ENCODE measurements at places on chromosomes 6 and 20.

GRCh38 chr20:7841291-7841970 is 98.8 kb downstream of the HAO1 start:
- no peak for DNase-seq

- DNase-seq: no peak
These were observed 109.9 kb downstream of the MAP3K4 start for GRCh38 chr6:161101517-161101916.

- DNase-seq: no peak
These were observed 66.7 kb downstream of the CD164 start for GRCh38 chr6:109315341-109316110.

DNA sequence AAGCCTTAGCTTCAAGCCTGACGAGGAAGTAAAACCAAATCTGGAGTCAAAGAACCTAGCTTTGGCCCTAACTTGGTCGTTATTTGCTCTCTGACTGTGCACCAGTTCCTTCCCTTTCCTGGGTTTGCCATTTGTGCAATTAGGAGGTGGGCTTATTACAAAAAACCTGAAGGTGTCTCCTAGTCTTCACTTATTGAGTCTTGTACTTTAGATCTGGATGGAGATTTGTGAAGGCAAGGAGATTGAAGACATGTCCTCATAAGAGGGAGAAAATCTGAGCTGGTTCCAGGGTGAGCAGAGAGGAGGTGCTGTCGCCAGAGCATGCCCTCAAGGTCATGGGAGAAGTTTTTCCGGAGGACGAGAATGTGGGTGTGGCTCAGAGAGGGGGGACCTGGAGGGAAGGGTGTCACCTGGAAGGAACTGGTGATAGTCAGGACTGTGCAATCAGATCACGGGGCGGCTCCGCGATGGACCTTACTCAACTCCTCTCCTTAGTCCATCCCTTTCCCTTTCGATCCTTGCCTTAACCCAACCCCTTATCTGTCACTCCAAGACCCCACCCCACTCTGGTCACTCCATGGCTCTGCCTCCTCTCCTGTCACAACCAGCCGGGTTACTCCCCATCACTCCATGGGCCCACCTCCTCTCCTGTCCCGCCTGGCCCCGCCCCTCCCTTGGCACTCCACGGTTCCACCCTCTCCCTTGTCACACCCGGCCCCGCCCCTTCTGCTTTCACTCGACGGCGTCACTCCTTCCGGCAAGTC is 588 bp upstream of the ACSS2 start:
- DNase-seq: no peak

DNA sequence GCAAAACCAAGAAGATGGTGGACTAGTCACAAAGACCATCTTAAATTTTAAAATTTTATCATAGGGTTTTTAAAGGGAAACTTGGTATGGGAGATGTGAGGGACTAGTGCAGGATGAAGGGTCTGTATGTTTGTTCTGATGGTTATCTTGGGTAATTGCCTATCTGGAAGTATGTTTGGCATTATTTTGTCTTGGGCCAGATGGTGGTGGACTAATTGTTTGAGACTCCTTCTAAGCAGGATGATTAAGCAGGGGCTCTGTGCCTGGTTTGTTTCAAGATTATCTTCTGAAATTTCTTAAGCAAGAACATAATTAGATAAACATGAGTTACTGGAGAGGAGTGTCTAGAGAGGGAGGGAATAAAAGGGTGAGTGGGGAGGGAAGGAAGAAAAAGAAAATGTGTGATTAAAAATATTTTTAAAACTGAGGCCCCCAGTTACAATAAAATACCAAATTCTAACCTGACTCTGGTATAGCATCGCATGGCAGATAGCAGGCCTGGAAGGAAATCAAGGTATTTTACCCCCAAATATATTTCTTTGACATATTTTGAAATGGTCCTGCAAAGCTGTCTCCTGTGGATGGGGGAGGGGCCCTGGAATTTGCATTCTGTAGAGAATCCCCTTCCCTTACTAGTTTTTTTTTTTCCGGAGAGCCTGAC is 49.9 kb upstream of the FAM184A start:
- no peak for DNase-seq

DNA sequence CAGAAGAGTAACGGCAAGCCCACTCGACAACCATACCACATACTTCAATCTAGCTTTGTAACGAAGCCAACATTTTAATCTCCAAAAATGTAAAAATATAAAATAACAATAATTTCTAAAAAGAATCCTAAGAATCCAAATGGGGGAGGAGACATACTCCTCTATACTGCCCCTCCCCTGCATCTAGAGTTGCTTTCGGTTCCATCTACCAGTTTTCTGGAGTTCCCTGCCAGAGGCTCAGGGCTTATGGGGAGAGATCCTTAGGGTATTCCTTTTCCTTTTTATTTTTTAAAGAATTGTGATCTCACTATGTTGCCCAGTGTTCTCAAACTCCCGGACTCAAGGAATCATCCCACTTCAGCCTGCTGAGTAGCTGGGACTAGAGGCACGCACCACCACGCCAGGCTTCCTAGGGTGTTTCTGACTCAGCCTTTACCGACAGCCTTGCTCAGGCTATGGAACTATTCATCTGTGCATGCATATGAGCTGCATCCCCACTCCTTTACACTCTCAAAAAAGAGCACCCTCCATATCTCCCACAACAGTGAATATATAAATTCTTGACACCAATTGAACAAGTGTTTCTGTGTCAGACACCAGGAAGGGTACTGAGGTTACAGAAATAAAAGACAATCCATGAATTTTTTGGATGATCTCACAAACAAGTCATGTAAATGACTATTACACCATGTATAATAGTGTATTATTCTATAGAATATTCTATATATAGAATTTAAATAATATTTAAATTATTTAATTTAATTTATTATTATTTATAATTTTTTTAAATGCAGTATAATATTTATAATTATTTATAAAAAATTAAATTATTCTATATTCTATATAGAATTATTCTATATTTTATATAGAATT is 40.7 kb upstream of the UBR2 start:
- DNase-seq: no peak

GRCh38 chr6:18262702-18263417 is 1.5 kb downstream of the DEK start:
- peak; percentile 31 for DNase-seq

DNA sequence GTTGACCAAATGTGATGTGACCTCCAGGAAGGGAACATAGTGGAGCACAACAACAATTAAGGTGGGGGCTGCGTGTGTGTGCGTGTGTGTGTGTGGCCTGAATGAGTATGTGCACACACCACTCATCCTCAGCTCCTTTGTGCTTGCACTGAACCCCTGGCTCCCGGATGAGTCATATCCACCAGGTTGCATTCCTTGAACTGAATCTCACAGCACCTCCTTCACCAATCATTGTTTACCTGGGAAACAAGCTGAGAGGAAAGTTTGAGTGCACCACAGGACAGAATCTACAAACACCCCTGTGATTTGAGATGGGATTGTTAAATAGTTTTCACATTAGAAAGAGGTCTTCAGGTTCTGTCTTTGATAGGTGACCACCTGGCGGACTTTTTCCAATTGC is 33.7 kb upstream of the GPR6 start:
- DNase-seq: no peak

DNA sequence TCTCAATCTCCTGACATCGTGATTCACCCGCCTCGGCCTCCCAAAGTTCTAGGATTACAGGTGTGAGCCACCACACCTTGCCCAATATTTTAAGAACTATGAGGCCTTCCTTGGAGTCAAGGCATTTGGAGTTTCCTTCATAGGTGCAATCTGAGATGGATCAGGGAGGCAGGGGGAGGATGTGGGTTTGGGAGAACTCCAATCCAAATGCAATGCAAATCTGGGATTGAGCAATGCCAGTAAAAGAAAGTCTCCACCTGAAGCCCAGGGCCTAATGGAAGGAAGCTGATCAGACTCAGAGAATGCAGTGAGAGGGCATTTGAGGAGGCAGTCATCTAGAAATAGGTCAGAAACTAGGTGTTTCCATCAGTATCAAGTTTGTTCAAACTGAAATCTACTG is 21.2 kb downstream of the RSPH3 start:
- DNase-seq: no peak

GRCh38 chr6:116847227-116847626 is 18.3 kb upstream of the GPRC6A start:
- no peak for DNase-seq

DNA sequence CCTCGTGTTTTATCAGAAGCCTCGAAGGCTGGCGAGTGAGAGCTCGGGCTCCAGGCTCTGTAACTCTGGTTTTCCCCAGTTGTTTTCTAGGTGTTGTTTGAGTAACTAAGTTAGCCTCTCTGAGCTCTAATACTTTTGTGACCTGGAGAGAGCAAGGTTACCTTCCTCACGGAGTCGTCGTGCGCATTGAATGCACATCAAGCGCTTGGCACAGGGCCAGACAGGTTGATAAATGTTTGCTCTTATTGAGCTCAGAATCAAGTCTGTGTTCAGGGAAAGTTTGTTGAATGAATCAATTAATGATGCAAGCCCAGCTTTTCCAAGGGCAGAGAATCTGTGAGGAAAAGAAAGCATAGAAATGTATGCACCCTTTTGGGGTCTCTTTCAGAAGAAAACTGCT is 33.5 kb downstream of the EDN3 start:
- no peak for DNase-seq

- no peak for DNase-seq
These were observed 24.0 kb downstream of the STK35 start for GRCh38 chr20:2125474-2126112.

GRCh38 chr6:139903411-139904157 is 529.1 kb upstream of the CITED2 start:
- DNase-seq: no peak

DNA sequence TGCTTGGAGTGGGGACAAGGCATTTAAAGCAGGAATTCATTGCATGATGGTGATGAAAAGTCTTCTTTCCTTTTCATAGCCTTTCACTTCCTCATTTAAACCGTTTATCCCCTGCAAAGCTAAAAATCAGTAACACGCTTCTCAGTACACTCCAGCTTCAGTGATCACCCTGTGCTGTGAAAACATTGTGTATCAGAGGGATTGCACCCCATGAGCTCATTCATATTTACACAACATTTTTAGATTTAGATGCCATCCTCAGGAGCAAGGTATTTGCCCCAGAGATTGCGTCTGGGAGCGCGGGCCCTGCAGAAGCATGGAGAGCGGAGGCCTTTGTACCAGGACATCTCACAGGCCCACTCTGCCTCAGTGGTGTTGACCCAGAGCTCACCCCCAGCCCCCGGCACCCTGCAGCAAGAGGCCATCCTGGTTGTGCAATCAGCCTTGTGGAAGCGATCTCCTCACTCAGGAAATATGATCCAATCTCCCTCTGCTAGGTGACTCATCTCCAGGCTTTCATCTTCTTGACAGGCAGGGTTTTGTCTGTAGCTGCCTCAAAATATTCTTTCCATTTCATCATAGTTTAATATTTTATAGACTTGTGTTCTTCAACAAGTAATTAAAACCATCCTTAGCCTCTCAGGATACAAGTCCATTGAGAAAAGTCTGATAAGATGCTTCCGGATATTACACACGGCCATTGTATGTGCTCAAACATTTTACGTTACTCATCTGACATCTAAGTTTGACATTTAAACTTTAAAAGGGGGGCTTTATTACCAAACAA is 38.9 kb upstream of the THBS2 start:
- no peak for DNase-seq

- DNase-seq: no peak
These were observed 15.0 kb upstream of the ZBTB24 start for GRCh38 chr6:109498052-109498451.
